A549 (cell line): ENCODE measurements at places on chromosomes 7 and 10. TPM values are rescaled to one million over a fixed set of nuclear protein-coding genes. Genes with fewer than 3 reads are reported as not detected.

DNA sequence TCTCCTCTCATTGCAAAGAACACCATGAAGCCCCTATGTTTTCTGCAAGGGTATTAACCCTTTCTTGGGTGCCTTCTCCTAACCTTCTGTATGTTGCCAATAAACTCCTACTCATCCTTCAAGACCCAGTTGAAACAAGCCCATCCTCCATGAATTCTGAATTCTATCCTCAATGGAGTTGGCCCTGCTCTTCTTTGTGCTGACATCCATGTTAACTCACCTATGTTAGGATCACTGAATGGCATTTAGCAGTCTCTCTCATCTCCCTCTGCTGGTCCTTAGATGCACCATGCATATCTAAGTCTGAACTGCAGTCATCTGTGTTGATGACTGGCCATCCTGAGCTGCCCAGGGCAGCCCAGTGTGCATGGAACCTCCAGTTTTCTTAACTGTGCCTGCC lies 129.8 kb downstream of the BUB3 start:
- DNase-seq = no peak

DNA sequence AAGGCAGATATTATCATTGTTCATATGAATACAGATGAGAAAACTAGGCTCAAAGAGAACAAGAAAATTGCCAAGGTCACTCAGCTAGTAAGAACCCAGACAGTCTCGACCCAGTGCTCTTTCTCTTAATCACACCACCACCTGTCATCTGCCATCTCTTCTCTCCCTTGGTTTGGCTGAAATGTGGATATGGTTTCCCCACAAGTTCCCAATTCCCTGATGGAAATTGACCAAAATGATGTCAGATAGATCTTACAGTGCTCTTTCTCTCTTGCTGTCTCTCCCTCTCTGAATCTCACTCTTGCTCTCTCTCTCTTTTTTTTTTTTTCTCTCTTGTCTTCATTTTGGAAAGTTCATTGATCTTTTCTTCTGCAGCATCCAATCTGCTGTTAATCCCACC lies 9.1 kb downstream of the C10orf90 start:
- DNase-seq = no peak

DNA sequence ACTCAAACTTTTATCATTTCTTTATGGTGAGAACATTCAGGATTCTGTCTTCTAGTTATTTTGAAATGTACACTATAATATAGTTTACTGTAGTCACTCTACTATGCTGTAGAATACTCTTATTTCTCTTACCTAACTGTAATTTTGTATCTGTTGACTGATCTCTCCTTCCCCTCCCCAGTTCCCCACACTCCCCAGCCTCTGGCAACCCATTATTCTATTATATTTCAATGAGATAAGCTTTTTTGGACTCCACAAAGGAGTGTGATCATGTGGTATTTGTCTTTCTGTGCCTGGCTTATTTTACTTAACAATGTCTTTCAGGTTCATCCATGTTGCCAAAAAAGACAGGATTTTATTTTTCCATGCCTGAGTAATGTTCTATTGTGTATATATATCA lies 71.4 kb upstream of the DYNC1I1 start:
- no peak for DNase-seq

DNA sequence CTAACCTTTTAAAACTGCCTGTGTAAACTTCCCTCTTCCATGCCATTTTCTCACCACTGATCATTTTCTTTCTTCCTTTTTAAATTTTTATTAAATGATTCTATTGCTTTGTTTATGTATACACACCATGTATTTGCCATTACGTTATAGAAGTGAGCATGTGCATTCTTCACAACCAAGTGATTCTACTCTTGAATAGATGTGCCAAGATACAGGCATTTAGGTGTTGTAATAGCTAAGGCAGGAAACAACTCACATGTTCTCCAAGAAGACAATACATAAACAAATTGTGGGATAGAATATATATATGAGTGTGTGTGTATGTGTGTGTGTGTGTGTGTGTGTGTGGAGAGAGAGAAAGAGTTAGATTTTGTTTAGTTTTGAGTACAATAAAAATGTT lies 202.6 kb upstream of the SEMA3E start:
- no peak for DNase-seq

DNA sequence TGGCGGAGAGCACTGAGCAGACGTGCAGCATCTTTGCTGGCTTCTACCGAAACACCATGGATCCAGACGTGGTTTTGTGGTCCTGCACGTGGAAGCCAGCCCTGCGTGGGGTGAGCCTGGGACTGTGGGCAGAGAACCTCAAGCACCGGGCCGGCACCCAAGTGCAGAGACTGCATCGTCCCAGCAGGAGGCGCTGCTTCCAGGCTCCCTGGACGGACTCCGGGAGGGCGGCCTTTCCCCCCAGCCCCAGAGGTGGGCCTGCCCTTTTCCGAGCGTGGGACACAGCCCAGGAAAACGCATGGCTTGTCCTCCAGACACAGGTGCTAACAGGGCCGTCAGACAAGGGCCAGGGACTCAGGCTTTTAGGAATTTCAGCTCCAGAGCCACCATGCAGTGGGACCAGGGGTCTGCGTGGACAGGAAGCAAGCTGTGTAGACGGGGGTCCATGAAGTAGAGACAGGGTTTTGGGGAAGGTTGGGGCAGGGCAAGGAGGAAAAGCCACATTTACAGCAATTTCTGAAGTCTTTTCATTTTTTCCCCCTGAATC lies 303.9 kb downstream of the WDR37 start:
- DNase-seq = no peak

DNA sequence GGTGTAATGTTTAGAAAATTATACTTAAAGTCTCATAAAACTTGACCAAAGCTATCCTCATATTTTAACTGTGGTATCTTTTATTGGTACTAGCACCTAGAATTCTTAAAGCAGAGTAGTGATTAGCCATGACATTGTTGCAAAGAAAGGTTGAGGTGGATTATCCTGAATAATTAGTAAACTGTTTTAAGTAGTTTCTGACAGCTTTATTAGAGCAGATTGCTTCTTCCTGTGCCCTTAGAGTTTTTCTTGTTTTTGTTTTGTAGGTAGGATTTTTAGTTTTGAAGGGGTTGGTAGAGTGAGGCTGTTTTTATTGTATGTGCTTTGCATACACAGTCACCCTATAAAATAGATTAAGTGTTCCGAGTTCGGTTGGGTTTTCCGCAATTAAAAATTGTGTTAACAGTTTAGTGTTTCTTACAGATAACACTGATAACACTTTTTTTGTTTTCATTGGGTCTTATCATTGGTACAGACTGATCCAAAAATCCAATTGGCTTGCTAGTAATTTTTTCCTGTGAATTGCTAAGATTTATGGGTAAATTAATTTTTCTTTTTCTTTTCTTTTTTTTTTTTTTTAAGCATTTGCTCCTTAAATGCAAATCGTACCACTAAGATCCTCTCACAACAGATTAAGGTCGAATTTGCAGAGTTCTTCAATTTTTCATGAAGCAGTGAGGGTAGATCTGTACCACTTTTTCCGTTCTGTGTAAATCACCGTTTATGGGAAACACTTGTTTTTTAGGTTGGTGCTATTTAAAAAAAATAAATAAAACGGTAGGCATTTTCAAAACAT lies 2.1 kb upstream of the PBLD start:
- no peak for DNase-seq

GRCh38 chr7:44621034-44621749 lies 14.8 kb downstream of the OGDH start:
- no peak for DNase-seq

- DNase-seq = no peak
Measured at GRCh38 chr7:29955799-29956486, 33.7 kb downstream of the SCRN1 start.

DNA sequence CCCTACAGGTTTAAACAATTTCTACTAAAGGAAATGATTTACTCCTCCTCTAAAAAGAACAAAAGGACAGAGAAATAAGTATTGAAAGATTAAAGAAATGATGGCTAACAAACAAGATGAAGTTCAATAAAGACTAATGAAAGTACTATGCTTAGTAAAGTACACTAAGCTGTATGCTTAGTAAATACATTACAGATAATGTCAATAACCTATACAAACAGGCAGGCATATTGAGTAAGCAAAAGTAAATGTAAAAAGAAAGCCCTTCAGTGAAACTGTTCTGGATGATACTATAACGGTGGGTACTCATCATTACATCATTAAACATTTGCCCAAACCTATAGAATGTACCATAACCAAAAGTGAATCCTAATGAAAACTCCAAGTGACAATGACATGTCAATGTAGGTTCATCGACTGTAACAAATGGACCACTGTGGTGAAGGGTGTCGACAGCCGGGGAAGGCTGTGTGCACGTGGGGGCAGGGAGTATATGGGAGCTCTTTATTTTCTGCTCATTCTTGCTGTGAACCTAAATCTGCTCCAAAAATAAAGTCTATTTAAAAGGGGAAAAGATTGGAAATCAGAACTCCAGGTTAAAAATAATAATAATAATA lies 34.0 kb downstream of the CYTH3 start:
- no peak for DNase-seq

- no peak for DNase-seq
Measured at GRCh38 chr7:21276471-21277035, 151.3 kb upstream of the SP4 start.

- DNase-seq = no peak
Measured at GRCh38 chr7:117639966-117640365, 160.1 kb downstream of the CFTR start.

- peak; percentile 66 for DNase-seq
Measured at GRCh38 chr7:131507592-131508331, 48.7 kb downstream of the PODXL start.

- DNase-seq = no peak
Measured at GRCh38 chr10:96513305-96513697, 425 bp downstream of the TLL2 start.

DNA sequence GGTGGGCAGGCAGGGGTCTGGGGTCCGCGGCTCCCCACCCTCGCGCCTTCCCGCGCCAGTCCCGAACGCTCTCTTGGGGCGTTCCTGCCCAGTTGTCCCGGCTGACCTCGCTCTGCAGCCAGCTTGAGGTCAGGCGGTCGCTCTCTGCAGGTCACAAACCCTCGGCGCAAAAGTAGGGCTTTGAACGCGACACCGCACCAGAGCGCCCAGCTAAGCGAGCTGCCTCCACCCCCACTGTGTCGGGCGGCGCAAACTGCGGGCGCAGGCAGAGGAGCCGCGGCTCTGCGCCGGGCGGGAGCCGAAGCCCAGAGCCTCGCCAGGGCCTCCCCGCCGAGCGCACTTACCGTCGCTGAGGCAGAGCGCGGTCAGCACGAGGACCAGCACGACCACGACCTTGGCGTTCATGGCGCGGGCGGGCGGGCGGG lies 284 bp downstream of the CXCL12 start:
- DNase-seq = no peak

DNA sequence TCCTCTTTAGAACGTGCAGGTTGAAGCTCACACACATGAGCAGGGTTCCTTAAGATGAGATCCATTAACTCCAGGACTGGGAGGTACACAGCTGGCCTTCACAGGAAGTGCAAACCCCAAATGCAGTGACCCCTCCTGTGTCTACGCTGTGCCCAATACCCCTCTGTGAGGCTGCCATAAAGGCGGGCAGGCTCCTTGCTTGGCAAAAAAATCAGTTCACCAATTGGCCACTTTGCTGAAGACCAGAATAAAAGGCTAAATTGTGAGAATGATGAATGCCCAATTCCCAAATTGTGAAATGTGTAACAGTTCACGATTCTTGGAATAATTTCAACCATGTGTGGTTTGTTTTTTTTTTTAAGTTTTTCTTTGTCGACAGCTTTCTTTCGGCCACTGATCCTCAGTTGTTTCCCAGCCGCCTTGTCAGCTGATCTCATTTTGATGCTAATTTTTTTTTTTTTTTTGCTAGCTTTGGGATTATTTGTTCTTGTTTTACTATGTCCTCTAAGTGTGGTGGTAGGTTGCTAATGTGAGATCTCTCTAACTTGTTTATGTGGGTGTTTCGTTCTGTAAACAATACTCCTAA lies 101.9 kb upstream of the PRSS58 start:
- no peak for DNase-seq

DNA sequence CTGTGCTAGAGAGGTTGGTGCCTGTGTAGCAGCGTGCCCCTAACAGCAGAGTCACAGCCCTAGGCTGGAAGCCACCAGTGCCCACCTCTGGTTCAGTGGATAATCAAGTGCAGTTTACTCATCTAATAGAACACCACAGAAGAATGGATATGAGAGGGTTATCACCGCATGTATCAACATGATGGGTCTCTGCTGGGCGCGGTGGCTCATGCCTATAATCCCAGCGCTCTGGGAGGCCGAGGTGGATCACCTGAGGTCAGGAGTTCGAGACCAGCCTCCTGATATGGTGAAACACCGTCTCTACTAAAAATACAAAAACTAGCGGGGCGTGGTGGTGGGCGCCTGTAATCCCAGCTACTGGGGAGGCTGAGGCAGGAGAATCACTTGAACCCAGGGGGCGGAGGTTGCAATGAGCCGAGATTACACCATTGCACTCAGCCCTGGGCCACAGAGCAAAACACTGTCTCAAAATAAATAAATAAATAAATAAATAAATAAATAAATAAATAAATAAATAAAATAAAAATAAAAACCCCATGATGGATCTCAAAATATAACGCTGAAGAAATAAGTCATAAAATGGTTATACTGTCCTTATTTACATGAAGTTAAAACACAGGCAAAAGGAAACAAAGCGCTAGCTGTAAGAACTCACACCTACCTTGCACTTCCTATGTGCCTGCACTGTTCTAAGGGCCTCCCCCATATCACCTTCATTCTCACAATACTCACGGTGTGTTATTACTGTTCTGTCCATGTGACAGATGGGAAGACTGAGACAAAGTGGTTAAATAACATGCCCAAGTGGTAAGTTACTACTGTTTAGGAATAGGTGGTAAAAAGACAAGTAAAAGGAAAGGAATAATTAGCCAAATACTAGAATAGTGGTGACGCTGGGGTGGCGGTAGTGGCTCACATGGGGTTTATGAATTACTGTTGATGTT lies 70.9 kb downstream of the AMZ1 start:
- no peak for DNase-seq

DNA sequence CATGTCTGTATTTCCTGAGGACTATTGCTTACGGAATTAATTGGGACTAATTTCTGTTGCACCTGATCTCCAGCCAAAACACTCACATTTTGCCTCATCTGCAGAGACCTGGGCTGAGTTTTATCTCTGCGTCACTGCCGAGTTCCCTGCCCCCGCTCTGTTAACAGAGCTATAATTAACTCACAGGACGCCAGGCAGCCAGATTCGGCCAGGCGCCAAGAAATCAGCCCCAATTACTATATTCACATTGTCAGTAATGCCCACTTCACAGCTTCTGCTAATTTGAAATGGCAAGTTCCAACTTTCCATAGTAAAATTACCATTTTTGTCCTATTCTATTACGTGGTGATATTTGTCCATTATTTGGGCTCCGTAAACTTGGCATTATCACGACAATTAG lies 130.5 kb downstream of the CUX1 start:
- DNase-seq = no peak

- DNase-seq = no peak
Measured at GRCh38 chr7:107594961-107595737, 15.1 kb downstream of the BCAP29 start.

LRRN3 gene
- polyA plus RNA-seq = 0.04 to 0.05 TPM in 2 of 3 replicates, not detected in the other

CELF2 gene
- polyA plus RNA-seq = 0.01 to 0.04 TPM in 2 of 3 replicates, not detected in the other

ANKIB1 gene
- 20.7 to 21.4 TPM (median 20.9 TPM) in 3 replicates for polyA plus RNA-seq

CFAP58 gene
- 0.17 to 0.32 TPM (median 0.25 TPM) in 3 replicates for polyA plus RNA-seq

FOXP2 gene
- polyA plus RNA-seq = not detected in 3 replicates

LRRC61 gene
- 0.10 to 0.47 TPM (median 0.19 TPM) in 3 replicates for polyA plus RNA-seq

NPC1L1 gene
- 0.01 to 0.04 TPM (median 0.03 TPM) in 3 replicates for polyA plus RNA-seq
